ENCODE measurements at places on chromosomes 3 and 15.

DNA sequence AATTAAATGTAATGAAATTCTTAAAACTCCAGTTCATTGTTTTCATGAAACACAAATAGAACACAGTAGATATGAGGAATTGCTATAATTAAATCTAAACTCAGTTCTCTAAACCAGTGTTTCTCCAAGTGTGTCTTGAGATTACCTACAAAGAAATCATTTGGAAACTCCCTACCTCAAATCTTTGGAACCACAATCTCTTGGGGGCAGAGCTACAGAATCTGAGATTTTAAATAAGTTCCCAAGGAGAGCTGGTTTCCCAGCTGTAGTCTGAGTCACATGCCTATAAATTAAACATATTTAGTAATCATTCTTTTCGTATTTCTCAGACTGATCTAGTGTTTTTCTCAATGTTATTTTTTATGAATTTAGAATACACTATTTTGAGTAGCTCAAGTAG is 17.0 kb upstream of the ACTC1 start:
- DNase-seq, result no peak

DNA sequence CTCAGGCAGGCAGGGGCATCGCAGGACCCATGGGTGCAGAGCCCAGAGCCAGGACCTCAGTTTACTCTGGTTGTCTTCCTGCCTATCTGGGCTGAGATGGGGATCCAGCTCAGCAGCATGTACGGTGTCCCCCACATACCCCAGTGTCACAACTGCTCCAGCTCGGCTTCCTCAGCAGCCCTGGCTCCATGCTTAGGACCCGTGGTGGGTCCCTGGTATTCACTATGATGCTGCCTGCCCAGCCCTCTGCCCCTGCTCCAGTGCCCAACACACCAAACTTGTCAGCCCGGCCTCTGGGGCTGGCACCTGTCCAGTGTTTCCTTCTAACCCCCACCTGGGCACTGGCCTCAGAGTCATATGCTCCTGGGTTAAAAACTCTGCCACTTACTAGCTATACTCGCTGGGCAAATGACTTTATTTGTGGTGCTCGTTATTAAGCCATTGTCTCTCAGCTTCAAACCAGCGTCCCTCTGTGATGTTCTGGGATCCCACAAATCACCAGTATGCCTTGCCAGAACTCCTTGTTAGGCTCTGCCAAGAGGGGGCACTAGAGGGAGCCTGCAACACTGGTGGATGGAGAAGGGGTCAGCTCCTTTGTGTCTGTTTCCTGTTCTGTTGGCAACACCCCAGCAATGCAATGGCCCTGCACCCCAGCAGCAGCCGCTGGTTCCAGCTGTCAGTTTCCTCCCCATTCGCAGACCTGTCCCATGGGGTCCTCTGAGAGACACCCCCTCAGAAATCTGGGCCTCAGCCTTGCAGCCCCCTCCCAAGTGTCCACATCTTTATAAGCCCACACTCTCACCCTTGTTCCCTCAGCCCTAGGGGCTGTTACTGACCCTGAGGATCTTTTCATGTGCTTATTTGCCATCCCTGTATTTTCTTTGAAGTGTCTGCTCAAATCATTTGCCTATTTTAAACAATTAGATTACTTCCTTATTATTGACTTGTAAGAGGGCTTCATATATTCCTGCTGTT is 24.1 kb upstream of the MRPS22 start:
- no peak for DNase-seq

- DNase-seq, result no peak
Measured at GRCh38 chr15:94467034-94467433, 235.7 kb downstream of the MCTP2 start.

DNA sequence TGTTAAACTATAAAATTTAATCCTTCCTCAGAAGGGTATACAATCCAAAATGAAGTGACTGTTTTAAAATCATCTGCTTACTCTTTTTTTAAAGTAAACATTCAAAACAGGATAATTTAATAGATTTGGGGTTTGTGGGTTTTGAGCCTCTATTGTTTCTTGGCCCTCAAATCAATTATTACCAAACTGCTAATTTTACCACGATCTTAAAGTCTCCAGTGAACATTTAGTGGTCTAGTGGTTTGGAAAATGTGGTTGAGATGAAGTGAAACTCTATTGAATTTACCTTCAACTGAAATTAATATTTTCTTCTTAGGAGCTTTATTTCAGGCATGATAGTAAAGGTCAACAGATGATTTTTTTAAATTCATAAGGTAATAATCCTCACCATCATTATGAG is 11.2 kb upstream of the ATP11B start:
- no peak for DNase-seq

DNA sequence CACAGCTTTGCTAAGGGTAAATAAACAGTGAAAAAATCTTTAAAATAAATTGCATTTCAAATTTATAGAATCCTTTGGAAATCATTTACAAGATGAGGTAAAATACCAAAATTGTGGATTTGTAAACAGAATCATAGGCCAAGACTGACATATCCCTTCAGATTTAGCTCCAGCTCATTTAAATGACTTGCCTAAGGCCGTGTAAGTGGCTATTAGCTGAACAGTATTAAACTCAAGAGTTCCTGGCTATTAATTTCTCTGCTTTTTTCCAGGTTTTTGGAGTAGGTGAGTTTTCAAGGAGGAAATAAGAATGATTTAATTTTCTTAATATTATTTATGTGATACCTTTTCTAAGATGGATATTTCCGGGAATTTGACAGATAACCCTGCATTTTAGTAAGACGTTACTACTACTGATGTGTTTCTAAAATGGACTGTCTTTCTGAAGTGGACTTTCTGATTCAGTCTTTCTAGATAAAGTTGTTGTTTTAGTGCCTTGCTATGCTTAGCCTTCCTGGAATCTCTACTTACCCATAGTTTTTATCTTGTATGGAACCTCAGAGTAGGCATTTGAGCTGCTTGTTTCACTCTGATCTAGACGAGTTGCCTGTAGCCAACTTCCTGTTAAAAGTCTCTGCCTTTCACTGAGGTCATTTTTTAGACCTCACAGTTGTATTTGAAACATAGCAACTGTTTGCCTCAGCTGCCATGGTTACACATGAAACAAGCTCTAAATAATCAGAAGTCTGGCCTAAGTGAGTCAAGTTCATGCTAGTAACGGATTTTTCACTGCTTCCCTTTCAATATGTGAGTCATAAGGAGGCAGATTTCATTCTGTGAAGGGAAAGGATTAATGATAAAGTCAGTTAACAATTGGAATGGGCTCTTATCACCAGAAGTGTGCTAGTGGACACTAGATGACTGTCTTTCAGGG is 127.0 kb downstream of the KLHL25 start:
- peak; percentile 37 for DNase-seq

GRCh38 chr15:68770216-68770615 is 50.5 kb downstream of the ANP32A start:
- no peak for DNase-seq

DNA sequence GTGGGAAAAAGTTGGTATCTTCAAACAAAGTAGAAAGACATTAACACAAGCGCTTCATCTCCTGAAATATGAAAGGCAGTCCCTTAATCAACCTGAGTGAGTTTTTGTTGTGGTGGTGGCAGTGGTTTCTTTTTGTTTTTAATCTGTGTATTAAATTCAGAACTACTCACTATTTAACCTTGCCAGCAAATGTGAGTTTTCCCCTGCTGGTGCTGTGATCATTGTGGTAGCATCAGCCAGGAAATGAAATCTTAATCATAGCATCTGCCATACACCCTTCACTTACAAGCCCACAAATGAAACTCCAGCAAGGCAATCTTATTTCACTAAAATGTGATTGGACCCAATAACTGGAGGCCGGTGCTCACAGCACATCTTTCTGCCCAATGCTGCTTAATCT is 229.7 kb downstream of the SHOX2 start:
- no peak for DNase-seq

DNA sequence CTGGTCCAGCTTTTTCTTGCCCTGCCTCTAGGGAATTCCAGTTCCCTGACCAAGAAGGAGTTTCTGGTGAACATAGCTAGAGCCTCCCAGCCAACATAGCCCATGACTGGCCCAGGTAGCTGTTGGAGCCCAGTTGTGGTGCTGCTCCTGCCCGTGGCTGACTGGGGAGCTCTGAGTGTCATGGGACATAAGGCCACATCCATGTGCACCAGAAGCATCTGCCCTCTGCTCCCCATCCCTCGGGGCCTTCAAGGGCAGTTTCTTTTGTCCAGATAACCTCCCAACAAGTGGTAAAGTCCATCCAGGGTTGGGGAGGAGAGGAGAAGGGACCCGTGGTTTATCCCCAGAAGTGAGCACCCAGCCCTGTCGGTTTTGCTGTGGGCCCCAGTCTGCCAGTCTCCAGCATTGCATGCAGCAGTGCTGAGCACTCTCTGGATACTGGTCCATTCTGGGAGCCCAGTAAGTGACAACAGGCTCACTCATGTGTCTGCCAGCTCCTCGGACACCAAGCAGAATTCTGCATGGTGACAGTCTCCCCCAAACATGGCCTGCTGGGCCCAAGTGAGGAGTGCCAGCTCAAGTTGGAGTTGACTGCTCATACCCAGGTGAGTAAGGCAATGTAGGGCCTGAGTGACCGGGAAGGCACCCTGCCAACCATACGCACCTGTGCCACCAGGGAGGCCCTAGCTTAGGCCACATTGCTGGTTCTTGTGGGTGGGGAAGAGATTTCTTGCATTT is 28.8 kb downstream of the ACAA1 start:
- DNase-seq, result no peak

DNA sequence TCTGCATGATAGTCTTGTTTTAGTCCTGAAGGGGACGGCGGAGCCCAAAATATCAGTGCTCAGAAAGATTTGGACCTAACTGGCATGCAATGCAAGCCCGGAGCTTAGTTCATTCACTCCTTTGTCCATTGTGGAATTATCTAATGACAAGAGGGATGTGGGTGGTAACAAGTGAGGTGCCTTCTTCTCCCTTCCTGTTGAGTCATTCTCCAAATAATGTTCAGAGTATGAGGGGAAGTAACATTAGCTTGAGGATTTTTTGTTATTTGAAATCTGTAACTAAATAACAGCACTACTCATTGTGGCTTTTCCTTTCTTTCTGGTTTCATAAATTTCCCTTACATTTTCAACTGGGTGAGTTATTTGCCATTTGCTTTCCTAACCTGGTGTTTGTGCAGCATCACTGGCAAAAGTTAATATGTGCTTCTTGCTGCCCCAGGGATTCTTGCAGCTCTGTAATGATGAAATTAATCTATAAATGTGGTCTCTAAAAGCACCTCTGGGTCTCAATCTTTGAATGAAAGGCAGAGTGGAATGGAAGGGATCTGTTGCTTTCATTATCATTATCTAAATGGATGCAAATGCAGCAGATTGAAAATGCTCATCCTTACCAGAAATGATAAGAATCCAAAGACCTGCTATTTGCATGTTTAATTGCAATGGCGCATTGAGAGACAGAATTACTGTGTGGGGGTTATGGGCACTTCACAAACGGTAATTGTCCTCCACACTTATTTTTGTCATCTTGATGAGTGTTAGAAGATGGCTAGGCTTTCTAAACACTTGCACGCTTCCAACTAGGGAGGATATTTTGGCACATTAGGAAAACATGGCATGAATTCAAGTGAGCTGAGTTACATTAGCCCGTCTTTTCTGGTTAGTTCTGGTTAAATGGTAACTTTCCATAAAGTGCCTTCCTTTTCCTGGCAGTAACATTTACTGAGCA is 89.9 kb upstream of the MITF start:
- no peak for DNase-seq

DNA sequence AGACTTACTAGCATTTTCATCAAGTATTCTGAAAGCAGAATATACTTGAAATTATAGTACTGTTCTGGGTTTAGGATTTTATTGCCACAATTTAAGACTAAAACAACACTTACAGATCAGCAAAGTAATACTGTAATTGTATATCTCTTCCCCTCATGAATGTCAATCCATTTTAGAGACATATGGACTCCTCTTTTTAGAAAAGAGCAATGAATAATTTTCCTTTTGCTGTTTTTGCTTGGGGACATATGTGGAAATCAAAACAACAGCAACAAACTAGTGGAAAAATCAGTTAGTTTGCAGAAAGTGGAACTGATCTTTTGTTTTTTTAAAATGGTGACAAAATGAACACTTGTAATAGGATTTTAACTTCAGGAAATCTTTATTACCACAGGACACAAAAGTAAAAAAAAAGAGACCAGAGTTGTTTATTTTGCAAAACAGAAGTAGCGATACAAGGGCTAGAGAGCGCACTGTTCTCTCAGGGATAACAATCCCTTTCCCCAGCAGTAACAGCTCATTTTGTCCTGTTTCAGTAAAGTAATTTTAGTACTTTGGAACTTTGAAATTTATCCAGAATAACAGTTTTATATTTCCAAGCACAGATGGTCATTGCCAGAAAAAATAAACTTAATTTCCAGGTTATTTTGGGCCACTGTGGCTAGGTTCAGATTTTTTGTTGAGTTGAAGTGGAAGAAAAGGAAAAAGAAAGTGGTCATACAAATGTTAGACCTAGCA is 17.1 kb downstream of the LEKR1 start:
- no peak for DNase-seq

- no peak for DNase-seq
Measured at GRCh38 chr15:73886717-73887345, 13.5 kb downstream of the TBC1D21 start.

GRCh38 chr3:42502429-42503250 is at the start of gene VIPR1:
Gene VIPR1, plus strand, starts transcription at chr3:42502643. Its CDS starts 93 bp downstream, at chr3:42502736.
- DNase-seq, result peak; percentile 83

DNA sequence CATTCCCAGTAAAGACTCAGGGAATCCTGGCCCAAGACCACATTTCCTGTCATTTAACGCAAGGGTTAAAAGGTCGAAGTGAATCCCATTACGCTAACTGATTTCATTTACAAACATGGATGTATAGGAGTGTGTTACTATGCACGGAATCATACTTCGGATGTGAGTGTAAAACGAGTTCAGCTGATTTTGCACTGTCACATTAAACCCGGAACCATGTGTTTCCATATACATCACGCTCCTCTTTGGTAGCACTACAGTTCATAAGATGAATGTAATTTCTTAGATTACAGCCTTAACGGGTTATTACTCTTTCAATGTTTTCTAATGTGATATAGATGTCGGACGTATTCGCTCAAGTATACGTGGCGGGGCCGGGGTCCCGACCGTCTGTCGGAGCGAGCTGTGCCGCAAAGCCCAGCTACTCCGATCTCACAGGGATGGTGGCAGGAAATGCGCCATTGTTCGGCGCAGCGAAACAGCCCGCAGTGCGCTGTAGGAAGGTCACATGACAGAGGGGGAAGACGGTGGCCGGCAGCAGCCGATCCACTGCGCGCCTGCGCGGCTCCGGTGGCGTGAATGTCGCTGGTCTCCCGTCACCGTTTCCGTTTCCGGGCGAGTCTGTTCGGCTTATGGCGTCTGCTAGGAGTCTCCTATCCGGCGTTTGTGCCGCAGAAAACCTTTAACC is 97.3 kb downstream of the NPAP1 start:
- peak; percentile 12 for DNase-seq

Measured in stimulated activated CD8-positive, alpha-beta memory T cell treated with anti-CD3 and anti-CD28 coated beads, Interleukin-2, amount 100 ng/mL, for 1 hour (primary cell).